Islet precursor cell (in vitro differentiated cells): ENCODE measurements at places on chromosomes 6 and 20.

GRCh38 chr6:3801960-3802359 lies 47.2 kb upstream of the FAM50B start:
- DNase-seq = no peak

DNA sequence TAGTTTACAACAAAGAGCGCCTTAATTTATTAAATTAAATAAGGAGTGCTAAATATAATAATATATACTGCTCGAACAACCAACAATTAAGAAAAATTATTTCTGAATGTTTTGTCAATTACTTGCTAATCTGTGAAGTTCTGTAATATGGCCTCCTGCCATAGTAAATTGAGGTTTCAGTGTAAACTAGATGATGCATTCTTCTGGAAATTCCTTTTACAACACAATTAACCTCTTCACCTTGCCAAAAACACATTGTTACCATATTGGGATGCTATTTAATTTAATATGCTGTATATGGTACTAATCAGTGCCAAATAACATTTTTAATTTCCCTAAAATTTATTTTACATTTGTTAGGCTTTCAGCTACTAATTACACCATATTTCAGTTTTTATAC lies 808.4 kb upstream of the CITED2 start:
- DNase-seq = no peak

DNA sequence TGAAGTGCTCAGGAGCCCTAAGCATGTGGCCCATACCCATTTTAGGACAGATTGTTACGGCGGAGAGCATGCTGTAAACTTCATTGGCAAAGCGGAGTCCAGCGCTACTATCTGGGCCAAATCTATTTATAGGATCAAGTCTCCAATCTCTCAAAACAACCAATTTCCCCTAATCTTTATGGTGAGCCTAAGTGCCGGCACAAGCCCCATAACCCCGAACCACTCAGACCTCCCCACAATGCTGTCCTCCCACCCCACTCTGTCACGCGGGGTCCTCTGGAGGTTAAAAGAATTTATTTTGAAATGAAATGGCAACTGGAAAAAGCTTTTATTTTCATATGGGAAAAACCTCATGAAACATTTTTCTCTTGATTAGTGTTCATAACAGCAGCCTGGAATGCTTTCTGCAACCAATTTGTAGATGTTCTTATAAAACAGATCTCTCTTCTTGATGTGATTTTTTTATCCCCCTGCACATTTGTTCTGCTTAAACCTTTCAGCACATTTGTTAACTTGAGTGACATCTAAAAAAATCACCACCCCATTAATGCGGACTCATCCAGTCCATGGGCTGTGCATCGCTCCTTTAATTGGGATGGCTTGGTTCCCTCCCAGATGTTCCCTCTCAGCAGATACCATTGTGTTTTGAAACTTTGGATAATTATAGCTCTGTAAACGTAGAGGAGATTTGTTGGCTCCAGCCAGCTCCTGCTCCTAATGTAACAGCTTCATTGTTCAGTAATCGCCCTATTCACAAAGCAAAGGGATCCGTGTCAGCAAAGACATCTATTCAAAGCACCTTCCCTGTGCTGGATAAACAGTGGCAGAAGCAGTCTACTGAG lies 323.6 kb downstream of the CD83 start:
- DNase-seq = no peak

DNA sequence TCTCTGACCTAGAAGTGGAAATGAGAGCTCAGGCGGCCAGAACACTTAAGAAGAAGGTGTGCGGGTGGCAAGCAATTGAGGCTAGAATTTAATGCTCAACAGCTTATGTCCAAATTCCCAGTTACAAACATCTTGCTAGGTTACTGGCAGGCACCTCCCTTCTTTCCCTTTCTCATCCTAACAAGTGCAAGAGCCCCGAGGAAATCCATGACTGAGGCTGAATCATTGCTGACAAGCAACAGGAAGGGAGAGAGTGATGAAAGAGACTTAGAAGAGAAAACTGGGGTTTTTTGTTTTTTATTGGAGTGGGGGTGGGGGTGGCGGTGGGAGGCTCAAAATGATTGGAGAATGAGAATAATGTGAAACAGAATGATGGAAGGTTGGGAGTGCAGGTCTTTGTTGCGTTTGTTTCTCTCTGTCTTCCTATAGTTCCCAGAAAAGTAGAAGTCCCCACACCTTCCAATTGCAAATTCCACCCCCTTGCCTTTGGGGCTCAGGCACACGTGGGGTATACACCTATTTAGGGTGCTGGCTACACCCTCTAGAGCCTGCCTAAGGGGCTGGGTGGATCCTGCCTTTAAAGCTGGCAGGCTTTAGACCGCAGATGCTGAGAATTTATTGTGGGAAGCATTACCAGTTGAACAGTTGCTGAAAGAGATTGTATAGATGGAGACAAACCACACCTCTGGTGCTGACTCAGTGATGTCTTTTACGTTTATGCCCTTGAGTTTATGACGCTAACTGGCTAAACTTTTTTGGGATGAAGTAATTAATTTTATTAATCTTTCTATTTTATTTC lies 1.4 kb downstream of the FAM83B start:
- DNase-seq = peak; percentile 66

DNA sequence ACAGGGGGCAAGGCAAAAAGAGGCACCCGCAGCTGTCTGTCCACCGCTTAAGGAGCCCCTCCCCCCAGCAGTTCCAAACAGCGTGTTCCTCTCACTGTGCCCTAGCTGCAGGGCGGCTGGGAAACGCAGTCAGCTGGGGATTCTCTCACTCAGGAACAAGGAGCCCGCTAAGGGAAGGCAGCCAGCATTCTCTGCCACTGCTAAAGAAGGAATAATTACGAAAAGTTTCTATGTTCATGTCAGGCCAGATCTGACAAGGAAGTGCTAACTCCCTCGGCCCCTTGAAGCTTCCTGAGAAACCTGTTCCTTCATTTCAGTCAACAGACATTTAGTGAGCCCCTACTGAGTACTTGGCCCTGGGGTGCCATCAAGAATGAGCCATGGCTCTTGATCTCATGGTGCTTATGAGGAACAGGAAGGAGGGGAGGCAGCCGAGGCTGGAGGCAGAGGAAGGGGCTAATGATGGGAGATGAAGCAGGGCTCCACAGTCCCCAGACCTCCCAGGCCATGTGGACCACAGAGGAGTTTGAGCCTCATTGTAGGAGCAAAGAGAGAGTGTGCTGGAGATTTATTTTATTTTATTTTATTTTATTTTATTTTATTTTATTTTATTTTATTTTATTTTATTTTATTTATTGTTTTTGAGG lies 101.7 kb upstream of the PMEPA1 start:
- DNase-seq = peak; percentile 75

GRCh38 chr6:164106345-164106769 lies 691.8 kb downstream of the QKI start:
- no peak for DNase-seq

DNA sequence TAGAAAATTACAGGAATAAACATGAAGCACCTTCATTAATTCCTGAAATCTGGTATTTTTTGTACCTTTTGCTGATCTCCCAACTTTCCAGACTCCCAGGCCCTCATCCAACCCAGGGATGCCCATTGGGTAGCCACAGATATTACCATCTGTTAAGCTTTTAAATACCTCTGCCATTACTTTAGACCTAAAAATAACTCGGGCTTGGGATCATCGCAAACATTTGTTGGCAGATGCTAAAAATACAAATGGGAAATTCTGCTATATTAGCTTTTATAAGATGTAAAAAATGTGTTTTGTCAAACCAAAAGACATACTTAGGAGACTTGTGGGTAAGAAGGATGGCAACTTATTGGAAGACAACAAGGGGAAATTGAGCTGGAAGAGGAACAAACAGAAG lies 376.1 kb downstream of the CENPW start:
- DNase-seq = no peak

DNA sequence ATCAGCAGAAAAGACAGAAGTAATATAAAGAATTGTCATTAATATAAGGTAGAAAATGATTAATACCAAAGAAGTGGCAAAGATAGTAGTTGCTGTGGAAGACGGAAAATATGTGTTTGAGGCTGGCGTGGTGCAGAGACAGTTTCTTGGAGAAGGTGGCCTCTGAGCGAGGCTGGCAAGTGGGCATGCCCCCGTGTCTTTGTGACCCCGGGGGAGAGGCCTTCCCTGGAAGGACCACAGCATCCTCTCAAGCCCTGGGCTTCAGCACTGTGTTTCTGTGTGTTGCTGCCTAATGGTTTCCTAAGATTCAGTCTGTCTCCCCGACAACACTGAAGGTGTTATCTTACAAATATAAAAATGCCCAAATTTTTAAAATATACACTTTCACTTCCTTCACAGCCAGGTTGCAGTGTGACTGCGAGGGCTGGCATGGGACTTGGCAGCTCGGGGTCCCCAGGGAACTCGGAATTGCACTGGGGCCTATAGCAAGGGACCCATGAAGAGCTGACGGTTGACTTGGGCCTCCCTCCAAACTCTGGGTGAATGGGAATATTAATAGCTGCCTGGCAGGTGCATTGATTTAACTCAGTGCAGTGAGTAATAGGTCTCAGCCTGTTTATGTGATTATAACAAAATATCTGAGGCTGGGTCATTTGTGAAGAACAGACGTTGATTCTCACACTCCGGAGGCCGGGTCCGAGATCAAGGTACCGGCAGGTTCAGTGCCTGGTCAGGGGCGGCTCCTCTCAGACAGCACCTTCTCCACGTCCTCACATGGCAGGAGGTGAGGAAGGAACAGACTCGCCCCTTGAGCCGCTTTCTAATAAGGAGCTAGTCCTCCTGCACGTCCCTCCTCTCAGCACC lies 47.4 kb upstream of the AFDN start:
- DNase-seq = peak; percentile 41

DNA sequence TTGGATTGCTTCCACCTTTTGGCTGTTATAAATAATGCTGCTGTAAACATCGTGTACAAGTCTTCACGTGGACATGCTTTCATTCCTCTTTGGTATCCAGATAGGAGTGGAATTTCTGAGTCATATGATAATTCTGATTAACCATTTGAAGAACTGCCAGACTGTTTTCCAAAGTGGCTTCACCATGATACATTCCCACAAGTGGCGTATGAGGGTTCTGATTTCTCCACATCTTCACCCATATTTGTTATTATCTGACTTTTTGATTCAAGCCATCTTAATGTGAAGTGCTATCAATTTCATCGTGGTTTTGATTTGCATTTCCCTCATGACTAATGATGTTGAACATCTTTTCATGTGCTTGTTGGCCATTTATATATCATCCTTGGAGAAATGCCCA lies 2.9 kb upstream of the SNRPB start:
- DNase-seq = no peak

DNA sequence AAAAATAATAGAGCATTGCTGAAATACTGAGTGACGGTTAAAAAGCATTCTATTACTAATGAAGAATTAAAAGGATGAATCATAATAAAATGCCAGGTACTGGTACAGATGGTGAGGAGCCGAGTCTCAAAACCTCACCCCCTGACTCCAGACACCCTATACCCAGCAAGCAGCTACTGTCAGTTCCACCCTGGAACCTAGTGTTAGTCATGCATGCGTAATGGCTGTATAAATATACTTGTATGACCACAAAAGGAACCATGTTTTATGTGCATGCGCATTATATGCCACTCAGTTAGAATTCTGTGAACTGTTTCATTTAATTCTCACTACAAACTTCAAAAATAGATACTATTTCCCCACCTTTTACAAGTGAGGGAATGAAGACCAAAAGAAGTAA lies 568.7 kb upstream of the RNF217 start:
- no peak for DNase-seq

GRCh38 chr6:31617010-31617409 lies 2.0 kb downstream of the AIF1 start:
- no peak for DNase-seq

GRCh38 chr20:7383216-7383615 lies 557.0 kb downstream of the HAO1 start:
- no peak for DNase-seq

DNA sequence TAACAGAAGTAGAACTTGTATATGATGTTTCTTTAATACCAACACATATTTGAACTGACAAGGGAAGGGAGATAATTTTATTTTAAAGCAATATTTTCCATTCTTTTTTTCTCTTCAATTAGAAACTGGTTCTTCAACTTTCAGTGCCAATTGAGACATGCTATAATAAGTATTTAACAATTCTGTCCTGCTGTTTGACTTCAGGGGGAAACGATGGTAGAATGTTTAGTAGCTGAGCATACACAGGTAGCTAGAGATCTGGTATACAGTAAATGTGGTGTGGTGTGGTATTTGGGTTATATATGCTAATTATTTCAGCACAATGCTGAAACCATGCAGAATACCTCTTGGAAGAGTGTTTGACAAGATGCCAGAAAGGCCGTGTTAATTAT lies 156.9 kb downstream of the ARID1B start:
- no peak for DNase-seq

GRCh38 chr20:7693761-7694160 lies 246.5 kb downstream of the HAO1 start:
- DNase-seq = peak; percentile 72

DNA sequence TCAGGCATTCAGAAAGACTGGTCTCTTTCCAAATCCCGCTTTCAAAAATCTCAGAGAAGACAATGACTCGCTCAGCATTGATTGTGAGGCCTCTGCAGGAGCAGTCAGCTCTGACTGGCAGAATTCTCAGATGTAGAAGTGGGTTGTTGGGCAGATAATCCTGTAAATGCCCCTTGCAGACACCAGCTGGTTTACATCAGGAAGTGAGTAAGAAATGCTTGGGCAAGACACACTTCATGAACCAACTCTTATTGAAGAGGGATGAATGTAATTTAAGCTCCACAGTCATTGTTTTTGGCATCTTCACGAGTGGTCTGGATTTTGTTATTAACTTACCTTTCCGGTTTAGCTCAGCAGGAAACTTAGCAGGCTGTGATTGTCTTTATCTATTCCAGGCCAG lies 166.6 kb downstream of the PLCB4 start:
- DNase-seq = no peak

DNA sequence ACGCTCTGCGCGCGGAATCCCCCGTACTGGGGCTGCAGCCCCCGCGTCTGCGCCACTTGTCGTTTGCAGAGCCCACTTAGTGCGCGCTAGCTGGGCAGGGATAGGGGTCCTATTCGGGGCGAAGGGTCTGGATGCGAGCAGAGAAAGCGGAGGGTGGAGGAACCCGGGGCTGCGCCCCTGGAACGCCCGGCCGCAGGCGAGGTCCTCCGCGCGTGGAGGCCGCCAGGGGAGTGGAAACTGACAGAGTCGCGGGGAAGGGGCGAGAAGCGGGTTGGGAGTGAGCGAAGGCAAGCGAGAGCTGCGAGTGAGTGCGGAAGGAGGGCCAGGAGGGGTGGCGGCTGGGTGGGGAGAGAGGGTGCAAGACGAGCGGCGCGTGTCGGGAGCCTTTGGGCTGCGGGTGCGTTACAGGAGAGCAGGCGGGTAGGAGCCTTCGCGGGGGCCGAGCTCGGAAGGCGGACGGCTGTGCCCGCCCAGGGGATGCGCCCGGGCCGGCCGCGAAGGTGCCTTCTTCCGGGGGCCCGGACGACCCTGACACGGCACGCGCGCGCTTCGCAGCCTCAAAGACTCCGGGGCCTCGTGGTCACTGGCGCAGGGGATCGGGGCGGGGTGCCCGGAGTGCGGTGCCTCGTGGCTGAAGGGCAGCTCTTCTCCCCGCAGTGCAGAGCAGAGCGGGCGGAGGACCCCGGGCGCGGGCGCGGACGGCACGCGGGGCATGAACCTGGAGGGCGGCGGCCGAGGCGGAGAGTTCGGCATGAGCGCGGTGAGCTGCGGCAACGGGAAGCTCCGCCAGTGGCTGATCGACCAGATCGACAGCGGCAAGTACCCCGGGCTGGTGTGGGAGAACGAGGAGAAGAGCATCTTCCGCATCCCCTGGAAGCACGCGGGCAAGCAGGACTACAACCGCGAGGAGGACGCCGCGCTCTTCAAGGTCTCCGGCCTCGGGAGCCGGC lies 1.2 kb downstream of the IRF4 start:
- peak; percentile 51 for DNase-seq

GRCh38 chr6:41929924-41930323 lies 8.6 kb downstream of the BYSL start:
- DNase-seq = no peak
